ENCODE measurements at places on chromosomes 13 and 19. TPM values are rescaled to one million over a fixed set of nuclear protein-coding genes. Genes with fewer than 3 reads are reported as not detected.

TEX26 gene
- not detected for total RNA-seq

AMH gene
- total RNA-seq, result 2.9 TPM

INSL3 gene
- total RNA-seq, result 6.3 TPM

PTGER1 gene
- 0.20 TPM for total RNA-seq

NCCRP1 gene
- total RNA-seq, result not detected

SERPINE3 gene
- not detected for total RNA-seq

SIGLEC12 gene
- 1.4 TPM for total RNA-seq

CGB5 gene
- not detected for total RNA-seq

- DNase-seq, result no peak
Measured at GRCh38 chr19:55611983-55612645, 6.7 kb downstream of the ZNF865 start.

DNA sequence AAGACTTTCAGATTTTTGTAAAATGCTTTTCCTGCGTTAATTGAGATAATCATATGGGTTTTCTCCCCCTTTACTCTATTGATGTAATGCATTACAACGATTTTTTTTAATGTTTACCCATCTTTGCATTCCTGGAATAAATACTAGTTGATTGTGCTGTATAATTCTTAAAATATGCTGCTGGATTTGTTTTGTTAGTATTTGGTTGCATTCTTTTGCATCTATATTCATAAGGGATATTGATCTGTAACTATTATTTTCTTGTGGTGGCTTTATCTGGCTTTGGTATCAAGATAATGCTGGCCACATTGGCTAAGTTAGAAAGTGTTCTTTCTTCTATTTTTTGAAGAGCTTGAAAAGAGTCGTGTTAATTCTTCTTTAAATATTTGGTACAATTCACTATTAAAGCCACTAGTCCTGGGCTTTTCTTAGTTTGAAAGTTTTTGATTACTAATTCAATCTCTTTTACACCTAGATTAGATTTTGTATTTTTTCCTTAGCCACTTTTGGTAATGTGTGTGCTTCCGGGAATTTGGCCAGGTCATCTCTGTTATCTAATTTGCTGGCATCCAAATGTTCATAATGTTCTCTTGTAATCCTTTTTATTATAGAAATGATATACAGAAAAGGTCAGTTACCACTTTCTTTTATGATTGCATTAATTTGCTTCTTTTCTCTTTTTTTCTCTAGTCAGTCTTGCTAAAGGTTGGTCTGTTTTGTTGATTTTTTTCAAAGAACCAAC lies 29.8 kb downstream of the KL start:
- no peak for DNase-seq

DNA sequence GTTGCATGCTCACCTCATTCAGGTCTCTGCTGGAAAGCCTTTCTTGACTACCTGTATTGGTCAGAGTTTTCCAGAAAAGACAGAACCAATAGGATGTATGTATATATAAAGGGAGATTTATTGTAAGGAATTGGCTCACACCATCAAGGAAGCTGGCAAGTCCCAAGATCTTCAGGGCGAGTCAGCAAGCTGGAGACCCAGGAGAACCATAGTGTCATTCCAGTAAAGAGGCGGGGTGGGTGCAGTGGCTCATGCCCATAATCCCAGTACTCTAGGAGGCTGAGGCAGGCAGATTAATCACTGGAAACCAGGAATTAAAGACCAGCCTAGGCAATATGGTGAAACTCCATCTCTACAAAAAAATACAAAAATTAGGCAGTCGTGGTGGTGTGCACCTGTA lies 30.4 kb upstream of the FARP1 start:
- DNase-seq, result no peak

DNA sequence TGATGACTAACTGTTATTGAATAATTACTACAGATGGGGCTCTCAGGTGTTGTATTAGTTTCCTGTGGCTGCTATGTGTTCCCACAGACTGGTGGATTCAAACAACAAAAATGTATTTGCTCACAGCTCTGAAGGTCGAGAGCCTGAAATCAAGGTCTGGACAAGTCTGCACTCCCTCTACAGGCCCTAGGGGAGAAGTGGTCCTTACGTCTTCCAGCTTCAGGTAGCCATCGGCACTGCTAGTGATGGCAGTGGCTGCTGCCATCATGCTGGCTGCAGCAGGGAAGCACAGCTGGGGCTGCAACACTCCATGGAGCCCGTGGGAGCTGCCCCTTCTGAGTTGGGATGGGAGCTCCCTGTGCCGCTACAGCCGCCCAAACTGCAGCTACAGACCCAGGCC lies 1.9 kb downstream of the TEX26 start:
- no peak for DNase-seq

- peak; percentile 61 for DNase-seq
Measured at GRCh38 chr13:110561344-110562035, at the start of gene RAB20. Gene RAB20 (minus strand): TSS chr13:110561722. CDS start chr13:110561519, 203 bp downstream.

DNA sequence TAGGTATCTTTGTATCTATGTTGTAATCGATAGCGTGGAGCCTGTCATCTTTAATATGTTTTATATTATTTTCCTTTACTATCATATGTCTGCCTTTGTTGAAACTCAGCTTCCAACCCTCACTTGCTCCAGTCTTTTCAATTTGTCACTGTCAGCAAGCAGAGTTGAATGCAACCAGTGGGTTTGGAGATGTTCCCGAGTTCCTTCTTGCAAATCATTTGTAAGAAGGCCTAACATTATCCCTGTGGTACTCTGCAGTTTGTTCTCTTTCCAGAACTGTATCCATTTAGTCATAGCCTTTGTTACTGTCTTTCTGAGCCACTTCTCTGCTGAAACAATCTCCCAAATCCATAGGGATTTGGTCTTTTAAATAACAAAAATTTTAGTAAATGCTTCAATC lies 41.8 kb downstream of the RNASEH2B start:
- DNase-seq, result no peak

GRCh38 chr19:13665125-13665905 lies 99.0 kb upstream of the MRI1 start:
- no peak for DNase-seq

DNA sequence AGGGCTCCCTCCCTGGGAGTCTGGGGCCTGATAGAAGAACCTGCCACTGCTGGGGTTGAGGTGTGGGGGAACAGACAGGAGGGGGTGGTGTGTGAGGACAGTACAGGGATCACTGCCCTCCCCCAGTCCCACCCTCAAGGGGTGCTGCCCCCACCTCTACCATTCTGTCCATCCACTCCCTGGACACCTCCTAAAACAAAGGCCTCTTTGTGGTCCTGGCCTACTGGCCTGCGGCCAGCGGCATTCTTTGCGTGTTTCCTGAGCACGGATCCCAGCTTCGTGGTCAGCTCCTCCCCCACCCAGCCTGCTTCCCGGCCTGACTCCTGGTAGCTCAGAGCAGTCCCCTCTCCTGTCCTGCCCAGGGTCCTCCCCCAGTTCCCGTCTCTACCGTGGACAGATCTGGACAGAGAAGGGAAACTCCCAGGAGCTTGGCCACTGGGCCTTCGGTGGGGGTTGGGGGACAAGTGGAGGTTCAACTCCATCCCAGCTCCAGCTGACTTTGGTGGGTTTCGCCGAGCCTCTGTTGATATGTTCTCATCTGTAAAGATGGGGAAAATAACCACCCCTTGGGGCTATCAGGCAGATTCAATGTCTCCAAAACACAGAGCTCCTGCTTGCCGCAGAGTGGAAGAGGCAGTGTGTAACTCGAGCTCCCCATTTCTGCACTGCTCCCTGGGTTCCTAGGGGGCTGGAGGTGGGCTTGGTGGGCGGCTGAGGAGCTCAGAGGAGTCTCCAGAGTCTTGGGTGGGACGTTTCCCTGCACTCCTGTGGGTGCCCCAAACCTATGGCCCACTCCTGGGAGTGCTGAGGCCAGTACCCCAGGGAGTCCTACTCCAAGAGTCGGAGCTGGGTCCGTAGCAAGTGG lies 48.7 kb downstream of the LYL1 start:
- DNase-seq, result no peak

DNA sequence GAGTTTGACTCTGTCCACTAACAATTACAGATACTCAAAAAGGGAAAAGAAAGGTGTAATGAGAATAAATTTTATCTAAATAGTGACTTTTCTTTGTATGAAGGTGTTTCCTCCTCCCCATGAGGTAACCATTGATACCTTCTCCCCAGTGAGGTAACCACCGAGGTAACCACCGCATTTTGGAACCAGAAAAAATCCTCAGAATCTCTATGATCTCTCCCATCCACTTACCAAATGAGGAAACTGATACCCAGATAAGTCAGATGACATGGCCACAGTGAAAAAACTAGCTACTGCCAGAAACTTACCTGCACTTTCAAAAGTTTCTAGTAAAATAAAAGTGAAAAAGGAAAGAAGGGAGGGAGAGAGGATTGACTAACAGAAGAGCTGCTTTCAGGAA lies 124.0 kb upstream of the FNDC3A start:
- no peak for DNase-seq

DNA sequence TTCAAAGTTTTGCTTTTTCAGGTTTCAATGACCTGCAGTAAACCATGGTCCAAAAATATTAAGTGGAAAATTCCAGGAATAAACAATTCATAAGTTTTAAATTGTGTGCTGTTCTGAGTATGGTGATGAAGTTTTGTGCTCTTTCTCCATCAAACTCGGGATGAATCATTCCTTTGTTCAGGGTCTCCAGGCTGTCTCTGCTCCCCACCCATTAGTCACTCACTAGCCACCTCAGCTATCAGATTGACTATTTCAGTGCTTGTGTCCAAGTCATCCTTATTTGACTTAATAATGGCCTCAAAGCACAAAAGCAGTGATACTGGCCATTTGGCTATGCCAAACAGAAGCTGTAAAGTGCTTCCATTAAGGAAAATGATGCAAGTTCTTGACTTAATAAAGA lies 1140.4 kb downstream of the EFNB2 start:
- no peak for DNase-seq

GRCh38 chr13:88339271-88339741 lies 668.1 kb downstream of the SLITRK5 start:
- no peak for DNase-seq

DNA sequence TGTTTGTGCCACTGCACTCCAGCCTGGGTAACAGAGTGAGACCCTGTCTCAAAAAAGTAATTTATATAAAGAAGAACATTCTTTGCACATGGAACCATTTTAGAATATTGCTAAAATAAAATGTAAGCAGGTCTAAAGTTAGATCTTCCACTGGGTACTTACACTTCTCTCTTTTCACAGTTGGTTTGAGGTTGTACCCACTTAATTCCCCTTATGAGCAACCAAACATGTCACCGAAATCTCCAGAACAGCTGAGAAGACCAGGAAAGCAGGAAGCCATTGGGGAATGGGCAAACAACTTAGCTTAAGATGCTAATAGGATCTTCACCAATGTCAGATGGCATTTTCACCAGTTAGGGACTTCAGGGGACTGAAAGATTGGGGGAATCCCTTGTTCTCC lies 18.8 kb downstream of the NLRP4 start:
- DNase-seq, result no peak

GRCh38 chr13:37225414-37226070 lies 120.1 kb upstream of the CSNK1A1L start:
- no peak for DNase-seq

Measured in activated naive CD4-positive, alpha-beta T cell treated with anti-CD3 and anti-CD28 coated beads, Interleukin-2, amount 50 U/mL, for 72 hours (primary cell).